ENCODE measurements at places on chromosomes 2 and 18.

GRCh38 chr2:179538406-179539123 lies 273.9 kb upstream of the SESTD1 start:
- no peaks in the 10 kb centered on the region for H3K27me3 ChIP-seq
- H3K36me3 ChIP-seq: no peaks in the 10 kb centered on the region
- no peak overlapping the region for H3K4me3 ChIP-seq
- no peak for DNase-seq
- no peaks in the 10 kb centered on the region for H3K4me1 ChIP-seq
- H3K27ac ChIP-seq: no peak overlapping the region

GRCh38 chr2:180111901-180112300 lies 104.8 kb upstream of the CWC22 start:
- no peak for DNase-seq
- no peak overlapping the region for H3K4me3 ChIP-seq
- H3K36me3 ChIP-seq: no peaks in the 10 kb centered on the region

- peak overlapping the region; percentile 1 for H3K27ac ChIP-seq
- peaks cover 5% of the 10 kb centered on the region for H3K4me1 ChIP-seq
- no peaks in the 10 kb centered on the region for H3K27me3 ChIP-seq
Observed at GRCh38 chr2:240520130-240520973, 37.4 kb downstream of the ANKMY1 start.

- no peak overlapping the region for H3K4me3 ChIP-seq
- DNase-seq: no peak
- H3K36me3 ChIP-seq: peaks cover 3% of the 10 kb centered on the region
- no peaks in the 10 kb centered on the region for H3K4me1 ChIP-seq
Observed at GRCh38 chr18:59026831-59027410, 112.8 kb upstream of the SEC11C start.

DNA sequence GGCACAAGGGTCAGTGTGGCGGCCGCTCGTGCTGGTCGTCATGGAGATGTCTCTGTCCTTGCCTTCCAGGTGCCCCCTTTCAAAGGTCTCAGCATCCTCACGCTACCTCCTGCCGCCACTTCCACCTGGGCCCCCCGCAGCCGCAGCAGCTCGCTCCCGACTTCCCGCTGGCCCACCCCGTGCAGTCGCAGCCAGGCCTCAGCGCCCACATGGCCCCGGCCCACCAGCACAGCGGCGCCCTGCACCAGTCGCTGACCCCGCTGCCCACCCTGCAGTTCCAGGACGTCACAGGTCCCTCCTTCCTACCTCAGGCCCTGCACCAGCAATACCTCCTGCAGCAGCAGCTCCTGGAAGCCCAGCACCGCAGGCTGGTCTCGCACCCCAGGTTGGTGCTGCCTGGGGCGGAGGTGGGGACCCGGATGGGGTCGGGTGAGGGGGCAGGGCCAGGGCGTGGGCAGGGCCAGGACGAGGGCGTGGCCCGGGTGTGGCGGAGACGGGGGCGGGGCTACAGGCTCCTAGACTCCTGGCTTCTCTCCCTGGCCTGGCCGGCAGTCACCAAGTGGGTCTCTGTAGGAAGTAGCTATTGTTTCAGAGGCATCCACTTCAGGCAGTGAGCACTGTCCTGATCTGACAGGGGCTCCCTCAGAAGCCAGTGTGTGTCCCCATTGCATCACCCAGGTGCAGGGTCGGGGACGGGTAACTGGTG lies 223.7 kb downstream of the LOXHD1 start:
- no peak overlapping the region for H3K27ac ChIP-seq
- peaks cover 8% of the 10 kb centered on the region for H3K36me3 ChIP-seq
- no peak for DNase-seq
- H3K4me3 ChIP-seq: no peak overlapping the region
- peaks cover 41% of the 10 kb centered on the region for H3K27me3 ChIP-seq

DNA sequence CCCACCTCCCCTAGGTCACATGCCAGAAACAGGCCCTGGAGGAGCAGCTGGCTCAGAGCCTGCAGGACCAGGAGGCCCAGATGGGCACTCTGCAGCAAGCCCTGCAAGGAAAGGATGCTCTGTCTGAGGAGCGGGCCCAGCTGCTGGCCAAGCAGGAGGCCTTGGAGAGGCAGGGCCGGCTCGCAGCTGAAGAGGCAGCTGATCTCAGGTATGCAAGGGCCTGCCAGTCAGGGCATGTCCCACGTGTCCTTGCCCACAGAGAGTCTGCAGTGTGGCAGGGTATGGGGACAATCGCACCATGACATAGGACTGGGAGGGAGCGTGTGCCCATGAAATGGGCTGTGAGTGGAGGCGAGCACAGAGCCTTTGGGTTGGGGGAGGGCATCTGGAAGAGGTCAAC lies 39.9 kb downstream of the CROCC2 start:
- H3K4me3 ChIP-seq: no peak overlapping the region
- DNase-seq: peak; percentile 2
- H3K4me1 ChIP-seq: peaks cover 4% of the 10 kb centered on the region

DNA sequence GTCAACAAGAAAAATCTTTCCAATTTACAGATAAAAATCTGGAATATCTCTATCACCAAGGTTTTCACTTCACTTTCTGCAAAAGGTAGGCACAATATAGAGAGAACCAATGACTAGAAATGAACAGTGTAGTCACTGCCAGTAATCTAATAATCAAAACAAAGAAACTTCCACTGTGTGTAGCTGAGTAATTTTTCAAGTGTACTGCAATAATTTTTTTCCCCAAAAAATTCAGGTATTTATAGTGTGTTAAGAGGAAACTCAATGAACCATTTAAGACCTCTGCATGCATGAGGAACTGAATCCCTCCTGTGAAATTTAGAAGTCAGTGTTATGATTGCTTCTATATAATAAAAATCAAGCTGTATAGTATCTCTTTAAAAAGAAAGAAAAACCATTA lies 121.8 kb downstream of the MEMO1 start:
- no peak overlapping the region for H3K27ac ChIP-seq
- no peak for DNase-seq
- no peaks in the 10 kb centered on the region for H3K27me3 ChIP-seq
- H3K4me1 ChIP-seq: peaks cover 6% of the 10 kb centered on the region

DNA sequence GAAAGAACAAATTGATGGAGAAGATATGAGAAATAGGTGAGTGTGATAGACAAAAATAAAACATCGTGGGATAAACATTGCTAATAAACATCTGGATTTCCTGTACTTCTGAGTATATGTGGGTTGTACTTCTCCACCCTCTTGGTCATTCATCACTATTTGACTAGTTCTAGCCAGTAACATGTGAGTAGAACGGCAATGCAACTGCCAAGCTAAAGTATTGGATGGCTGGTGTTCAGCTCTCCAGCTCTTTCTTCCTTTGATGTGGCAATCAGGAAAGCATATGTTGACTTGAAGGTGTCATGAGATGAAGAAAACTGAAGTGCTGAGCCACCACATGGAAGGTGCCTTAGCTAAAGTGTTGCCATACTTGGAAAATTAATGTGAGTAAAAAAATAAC lies 144.9 kb downstream of the SCG2 start:
- H3K27me3 ChIP-seq: no peaks in the 10 kb centered on the region
- DNase-seq: no peak
- no peak overlapping the region for H3K4me3 ChIP-seq
- H3K4me1 ChIP-seq: no peaks in the 10 kb centered on the region

- H3K4me3 ChIP-seq: no peak overlapping the region
- H3K27ac ChIP-seq: no peak overlapping the region
- no peaks in the 10 kb centered on the region for H3K36me3 ChIP-seq
- no peak for DNase-seq
- H3K27me3 ChIP-seq: no peaks in the 10 kb centered on the region
- H3K4me1 ChIP-seq: peaks cover 31% of the 10 kb centered on the region
Observed at GRCh38 chr18:48801728-48802542, 148.8 kb downstream of the SMAD7 start.

Data from T-helper 17 cell (primary cell).